ENCODE measurements at places on chromosomes 3 and 15.

- DNase-seq, result no peak
Observed at GRCh38 chr15:35533130-35534110, 12.5 kb downstream of the DPH6 start.

GRCh38 chr3:142105991-142106390 is 43.4 kb downstream of the TFDP2 start:
- no peak for DNase-seq

- DNase-seq, result no peak
Observed at GRCh38 chr3:18114894-18115293, 310.2 kb downstream of the SATB1 start.

DNA sequence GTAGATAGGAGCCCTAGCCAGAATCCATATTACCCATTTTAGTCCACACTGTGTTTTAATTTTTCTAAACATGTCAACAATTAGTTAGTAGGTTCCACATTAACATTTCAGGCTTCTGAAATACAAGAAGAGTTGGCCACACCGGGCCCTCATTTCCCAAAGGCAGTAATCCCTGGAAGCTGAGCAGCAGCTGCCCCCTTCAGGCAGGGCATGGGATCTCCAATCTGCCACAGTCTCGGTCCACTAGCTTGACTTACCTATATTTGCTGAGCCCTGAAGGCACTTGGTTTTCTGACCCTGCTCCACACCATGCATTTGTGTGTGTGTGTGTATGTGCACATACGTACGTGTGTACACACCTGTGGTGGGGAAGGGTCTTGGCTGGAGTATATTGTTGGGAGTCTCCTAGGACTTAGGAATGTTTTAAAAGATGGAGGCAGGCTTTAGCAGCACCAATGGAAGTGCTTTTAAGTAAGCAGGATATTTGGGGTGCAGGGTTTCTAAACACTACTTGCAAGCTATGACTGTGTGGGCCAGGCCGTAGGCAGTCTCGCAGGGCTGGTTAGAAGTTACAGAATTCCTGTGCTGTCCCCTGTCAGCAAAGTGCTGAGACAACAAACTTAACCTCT is 71.2 kb upstream of the SOX14 start:
- peak; percentile 56 for DNase-seq

- DNase-seq, result no peak
Observed at GRCh38 chr3:196774191-196774820, 34.6 kb downstream of the PAK2 start.

DNA sequence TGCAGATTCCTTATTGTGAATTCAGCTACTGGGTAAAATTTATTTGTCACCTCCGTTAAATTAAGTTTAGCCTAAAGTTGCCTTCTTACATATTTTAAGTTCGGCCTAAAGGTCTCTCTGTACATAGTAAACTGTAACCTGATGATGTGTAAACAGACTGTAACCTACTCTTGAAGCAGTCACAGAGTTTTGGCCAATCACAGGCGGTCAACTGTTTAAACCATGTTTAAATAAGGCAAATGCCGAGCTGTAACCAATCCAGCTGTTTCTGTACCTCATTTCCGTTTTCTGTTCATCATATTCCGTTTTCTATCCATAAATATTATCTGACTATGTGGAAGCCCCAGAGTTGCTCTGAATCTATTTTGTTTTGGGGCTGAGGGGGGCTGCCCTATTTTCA is 2.4 kb upstream of the ADAMTSL3 start:
- no peak for DNase-seq

GRCh38 chr3:146569314-146569713 is 24.9 kb upstream of the PLSCR1 start:
- DNase-seq, result no peak

- DNase-seq, result no peak
Observed at GRCh38 chr15:57376696-57377477, 582 bp downstream of the CGNL1 start.

DNA sequence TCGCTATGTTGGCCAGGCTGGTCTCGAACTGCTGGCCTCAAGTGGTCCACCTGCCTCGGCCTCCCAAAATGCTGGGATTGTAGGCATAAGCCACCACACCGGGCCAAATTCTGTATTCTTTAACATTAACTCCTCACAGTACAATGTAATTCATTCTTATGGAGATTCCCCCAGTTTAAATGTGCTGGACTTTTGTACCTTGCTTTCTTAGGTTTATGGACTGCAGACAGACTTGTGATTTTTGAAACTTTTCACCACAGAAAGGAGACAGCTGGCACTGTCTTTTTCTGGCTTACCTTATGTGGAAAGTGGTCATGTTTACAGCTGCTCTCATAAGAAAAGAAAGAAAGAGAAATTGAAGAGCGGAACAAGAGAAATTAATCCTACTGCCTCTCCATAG is 103.8 kb downstream of the IQCH start:
- no peak for DNase-seq

DNA sequence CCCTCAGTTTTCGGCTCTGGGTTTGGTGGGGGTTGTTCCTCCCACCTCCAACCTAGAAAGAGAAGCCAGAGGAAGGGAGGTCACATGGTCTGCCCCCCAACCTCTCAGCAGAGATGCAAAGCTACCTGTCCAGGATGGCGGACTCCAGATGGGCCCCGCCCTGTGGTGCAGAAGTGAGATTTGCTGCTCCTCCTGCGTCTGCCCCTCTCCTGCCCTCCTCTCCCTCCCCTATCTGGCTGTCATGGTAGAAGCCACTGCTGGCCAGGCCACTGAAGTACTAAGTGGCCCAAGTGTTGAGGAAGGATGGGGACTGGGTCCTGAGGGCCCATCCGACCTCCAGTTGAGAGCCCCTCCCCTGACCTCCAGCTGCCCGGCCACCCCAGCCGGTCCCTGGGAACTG is 2.1 kb upstream of the SEMA3B start:
- DNase-seq, result no peak

- DNase-seq, result no peak
Observed at GRCh38 chr15:45320581-45321205, 57.7 kb downstream of the GATM start.

GRCh38 chr3:61356685-61357084 is 105.4 kb upstream of the FHIT start:
- DNase-seq, result no peak

DNA sequence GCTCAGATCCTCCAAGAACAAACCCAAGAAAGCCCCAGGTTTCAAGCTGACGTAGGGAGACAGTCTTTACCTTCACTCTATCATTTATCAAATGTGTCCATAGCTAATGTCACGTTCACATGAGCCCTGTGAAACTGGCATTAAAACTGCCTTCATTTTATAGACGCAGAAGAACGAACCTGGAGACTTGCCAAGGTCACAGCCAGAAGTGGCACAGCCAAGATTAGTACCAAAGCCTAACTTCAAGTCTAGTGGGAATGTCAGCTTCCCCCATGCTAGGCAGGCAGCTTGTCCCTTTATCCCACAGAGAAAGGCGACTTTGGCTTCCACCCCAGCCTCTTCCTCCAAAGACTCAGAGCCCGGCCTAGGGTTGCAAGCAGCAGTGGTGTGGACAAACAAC is 517.2 kb downstream of the SHQ1 start:
- no peak for DNase-seq

- peak; percentile 70 for DNase-seq
Observed at GRCh38 chr15:76987896-76988860, 6.7 kb upstream of the PSTPIP1 start.

DNA sequence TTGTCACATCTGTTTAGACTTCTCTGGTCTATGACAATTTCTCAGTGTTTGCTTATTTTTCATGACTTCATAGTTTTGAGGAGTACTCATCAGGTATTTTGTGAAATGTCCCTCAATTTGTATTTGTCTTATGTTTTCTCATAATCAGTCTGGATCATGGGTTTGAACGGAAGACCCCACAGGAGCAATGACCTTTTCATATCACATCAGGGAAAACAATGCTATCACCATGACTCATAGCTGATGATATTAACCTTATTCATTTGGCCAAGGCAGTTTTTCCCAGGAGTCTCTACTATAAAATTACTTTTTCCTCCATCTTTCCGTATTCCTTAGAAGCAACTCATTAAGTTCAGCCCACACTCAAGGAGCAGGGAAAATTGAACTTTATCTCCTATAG is 32.7 kb downstream of the AADACL2 start:
- no peak for DNase-seq

GRCh38 chr3:72242326-72242725 is 457.4 kb upstream of the PROK2 start:
- no peak for DNase-seq

DNA sequence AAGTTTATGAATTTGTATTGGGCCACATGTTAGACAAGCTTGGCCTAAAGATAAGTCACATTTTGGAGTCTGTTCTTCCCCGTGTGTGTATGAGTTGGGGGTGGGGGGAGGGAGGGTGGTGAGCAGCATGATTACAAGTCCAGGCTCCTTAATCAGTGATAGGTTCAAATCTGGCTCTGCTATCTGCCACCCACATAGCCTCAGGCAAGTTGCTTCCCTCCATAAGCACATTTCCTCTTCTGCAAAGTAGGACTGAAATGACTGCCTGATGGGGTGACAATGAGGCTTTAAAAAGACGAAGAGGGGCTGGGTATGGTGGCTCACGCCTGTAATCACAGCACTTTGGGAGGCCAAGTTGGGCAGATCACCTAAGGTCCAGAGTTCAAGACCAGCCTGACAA is 1.1 kb upstream of the SPATA12 start:
- DNase-seq, result no peak

- no peak for DNase-seq
Observed at GRCh38 chr3:103060242-103060641, 625.4 kb downstream of the ZPLD1 start.

- DNase-seq, result no peak
Observed at GRCh38 chr3:17387108-17387507, 355.3 kb downstream of the TBC1D5 start.

GRCh38 chr15:59376733-59377132 is 4.1 kb upstream of the MYO1E start:
- no peak for DNase-seq

GRCh38 chr3:138348754-138349739 is 668 bp downstream of the MRAS start:
- peak; percentile 9 for DNase-seq
